Right cardiac atrium (tissue), 5 donors: ENCODE measurements at places on chromosomes 5 and 9.

DNA sequence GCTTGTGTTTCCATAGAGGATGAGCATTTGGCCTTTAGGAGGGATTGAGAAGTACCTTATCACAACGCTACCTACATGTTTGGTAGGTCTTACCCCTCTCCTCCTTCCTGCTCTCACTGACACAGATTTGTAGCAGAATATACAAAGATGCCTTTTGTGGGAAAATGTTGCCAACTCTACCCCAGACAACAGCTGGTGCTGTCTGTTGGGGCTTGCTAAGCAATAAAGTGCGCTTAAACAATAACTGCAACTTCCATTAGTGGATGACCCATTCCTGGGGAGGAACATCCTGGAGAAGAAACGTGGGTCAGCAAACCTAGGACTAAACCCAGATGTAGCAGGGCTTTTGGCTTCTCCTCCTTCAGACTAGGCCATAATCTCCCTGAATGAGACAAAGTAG is 174.3 kb downstream of the EFNA5 start:
- no peak for DNase-seq

- DNase-seq: no peak
Measured at GRCh38 chr5:15694696-15695214, 194.8 kb downstream of the FBXL7 start.

DNA sequence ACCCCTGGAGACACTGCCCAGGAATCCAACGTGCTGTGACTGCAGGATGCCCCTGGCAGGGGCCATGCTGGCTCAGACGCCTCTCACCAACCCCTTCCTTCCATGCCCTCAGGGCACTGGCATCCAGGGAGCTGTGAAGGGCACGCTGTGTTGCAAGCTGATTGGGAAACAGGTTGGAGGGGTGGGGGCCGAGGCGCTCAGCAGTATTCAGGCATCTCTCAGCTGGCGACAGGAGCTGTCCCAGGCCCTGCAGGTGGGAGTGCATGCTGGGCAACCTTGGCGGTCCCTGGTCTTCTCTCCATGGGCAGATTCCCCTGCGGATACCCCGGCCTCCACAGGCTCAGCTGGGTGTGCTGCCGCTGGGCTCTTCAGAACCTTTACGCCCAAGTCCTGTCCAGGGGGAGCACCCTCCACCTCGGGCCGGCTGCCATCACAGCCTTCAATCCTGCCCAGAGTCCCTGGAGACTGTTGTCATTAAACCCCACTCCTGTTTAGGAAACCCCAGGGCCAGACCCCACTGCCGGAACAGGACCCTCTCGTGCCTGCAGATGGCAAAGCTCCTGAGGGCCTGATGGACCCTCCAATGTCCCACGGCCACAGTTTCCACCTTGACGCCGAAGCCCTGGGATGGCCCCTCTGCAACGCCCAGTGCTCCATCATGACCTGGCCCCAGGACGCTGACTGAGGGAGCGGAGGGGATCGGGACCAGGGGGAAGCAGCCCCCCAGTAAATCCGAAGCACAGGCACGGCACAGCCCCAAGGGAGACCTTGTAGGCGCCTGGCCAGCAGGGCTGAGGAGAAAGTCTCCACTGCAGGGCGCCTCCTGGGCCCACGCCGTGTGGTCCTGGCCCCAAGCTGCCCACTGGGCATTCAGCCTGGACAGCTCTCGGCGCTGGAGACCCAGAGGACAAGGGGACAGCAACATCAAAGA is 9.3 kb downstream of the TPPP start:
- peak; percentile 50 for DNase-seq

- DNase-seq: no peak
Measured at GRCh38 chr5:3428334-3428733, 167.3 kb upstream of the IRX1 start.

DNA sequence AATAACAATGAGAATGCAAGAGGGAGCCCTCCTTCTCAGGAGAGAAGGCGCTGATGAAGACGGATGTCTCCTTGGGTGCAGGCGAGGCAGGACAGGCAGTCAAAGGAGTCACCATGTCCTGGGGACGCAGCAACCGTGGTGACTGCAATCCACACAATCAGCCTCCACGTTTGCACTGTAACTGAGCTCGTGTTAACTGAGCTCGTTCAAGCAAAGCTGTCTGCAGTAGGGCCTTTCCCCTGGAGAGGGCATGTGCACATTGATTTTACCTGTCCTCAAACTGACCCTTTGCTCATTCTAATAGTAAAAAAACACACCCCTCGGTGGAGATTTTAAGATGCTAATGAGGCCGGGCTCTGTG is 2.8 kb downstream of the SARDH start:
- DNase-seq: no peak

DNA sequence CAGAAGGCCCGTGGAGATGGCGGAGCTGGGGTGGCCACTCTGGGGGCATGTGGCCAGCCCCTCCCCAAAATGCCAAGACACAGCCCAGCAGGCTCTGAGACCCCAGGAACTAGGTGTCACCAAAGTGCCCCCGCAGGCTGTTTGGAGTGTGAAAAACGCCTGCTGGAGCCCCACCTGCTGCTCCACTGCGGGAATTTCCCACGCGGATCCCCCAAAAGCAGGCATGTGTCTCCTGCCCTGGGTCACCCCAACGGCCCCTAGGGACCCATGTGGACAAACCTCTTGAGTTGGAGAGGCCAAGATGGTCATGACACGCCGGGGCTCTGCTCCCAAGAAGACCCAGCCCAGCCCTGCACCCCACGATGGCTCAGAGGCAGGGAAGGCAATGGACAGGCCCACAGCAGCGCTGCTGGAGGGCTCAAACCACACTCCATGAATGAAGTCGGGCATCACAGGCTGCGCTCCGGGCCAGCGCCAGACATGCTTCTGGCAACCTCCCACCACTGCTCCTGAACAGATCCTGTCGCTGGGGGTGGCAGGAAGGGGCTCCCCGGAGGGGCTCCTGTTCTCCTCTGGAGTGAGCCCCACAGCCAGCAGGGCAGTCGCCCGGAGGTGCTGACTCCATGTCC is 15.3 kb downstream of the NOTCH1 start:
- DNase-seq: no peak

DNA sequence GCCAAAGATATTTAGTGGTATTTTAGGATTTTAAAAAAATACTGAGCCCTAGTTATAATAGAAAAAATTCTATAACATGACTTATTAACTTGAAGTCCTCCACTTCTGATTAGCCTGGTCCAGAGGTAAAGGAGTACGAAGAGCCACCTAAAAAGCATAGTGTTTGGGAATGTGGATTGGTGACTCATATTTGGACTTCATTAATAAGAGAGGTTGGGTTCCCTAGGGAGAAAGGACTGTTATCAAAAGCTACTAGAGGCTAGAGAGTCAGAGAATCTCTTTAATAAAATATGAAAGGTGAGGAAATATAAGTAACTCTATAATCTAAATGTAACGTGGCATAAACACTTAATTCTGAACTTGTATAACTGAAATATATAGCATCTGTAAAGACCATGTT is 180.7 kb upstream of the TARS1 start:
- no peak for DNase-seq

- DNase-seq: no peak
Measured at GRCh38 chr5:370311-370958, 48.9 kb downstream of the AHRR start.

- DNase-seq: no peak
Measured at GRCh38 chr9:127987103-127987614, 6.4 kb upstream of the EEIG1 start.

- DNase-seq: no peak
Measured at GRCh38 chr9:91134608-91135007, 227.1 kb downstream of the AUH start.

GRCh38 chr9:103999375-104000062 is 94.6 kb upstream of the SMC2 start:
- peak; percentile 33 for DNase-seq

GRCh38 chr9:114631166-114631565 is 20.1 kb downstream of the TMEM268 start:
- no peak for DNase-seq

GRCh38 chr5:172735141-172735831 is 35.7 kb downstream of the DUSP1 start:
- no peak for DNase-seq

- DNase-seq: no peak
Measured at GRCh38 chr9:14961372-14962068, 51.3 kb upstream of the FREM1 start.
